Natural killer cell treated with Interleukin-12 subunit alpha and Interleukin-12 subunit beta and Interleukin-15 and Interleukin-18, amount 100 ng/mL, for 72 hours (primary cell): ENCODE measurements at places on chromosomes 1 and 21. TPM values are rescaled to one million over a fixed set of nuclear protein-coding genes. Genes with fewer than 3 reads are reported as not detected.

DNA sequence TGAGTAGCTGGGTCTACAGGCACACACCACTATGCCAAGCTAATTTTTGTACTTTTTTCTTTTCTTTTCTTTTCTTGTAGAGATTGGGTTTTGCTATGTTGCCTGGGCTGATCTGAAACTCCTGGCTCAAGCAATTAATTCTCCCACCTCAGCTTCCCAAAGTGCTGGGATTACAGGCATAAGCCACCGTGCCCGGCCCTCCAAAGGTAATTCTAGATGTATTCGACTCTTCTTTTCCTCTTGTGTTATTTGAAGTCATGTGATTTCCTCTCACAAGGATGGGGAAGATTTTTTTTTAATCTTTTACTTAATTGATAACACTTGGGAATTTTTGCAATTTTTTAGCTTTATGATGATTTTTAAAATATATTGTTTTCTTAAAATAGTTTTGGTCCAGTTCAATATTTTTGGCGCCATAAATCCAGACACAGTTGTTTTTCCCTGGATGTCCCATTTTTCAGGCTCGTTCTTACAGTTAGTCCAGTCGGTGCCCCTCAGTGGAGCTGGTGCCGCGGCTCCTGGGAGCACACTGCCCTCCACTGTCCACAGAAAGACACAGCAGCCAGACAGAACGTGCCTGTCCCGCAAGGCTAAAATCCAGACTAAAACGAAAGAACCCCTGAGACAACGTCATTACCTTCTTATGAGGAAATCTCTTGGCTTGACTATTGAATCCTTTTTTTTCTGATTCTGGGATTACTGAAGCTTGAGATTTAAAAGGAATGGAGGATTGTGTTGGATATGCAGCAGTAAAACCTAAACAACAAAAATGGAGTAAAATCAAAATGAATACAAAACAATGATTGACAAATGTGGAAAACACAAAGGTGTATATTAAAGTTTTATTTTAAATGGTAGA is 22.4 kb downstream of the STPG1 start:
- H3K4me3 ChIP-seq: peak overlapping the region; percentile 79
- DNase-seq: peak; percentile 72
- H3K27me3 ChIP-seq: peaks cover 30% of the 10 kb centered on the region
- H3K4me1 ChIP-seq: peaks cover 18% of the 10 kb centered on the region
- H3K27ac ChIP-seq: peak overlapping the region; percentile 77
- no peaks in the 10 kb centered on the region for H3K36me3 ChIP-seq

DNA sequence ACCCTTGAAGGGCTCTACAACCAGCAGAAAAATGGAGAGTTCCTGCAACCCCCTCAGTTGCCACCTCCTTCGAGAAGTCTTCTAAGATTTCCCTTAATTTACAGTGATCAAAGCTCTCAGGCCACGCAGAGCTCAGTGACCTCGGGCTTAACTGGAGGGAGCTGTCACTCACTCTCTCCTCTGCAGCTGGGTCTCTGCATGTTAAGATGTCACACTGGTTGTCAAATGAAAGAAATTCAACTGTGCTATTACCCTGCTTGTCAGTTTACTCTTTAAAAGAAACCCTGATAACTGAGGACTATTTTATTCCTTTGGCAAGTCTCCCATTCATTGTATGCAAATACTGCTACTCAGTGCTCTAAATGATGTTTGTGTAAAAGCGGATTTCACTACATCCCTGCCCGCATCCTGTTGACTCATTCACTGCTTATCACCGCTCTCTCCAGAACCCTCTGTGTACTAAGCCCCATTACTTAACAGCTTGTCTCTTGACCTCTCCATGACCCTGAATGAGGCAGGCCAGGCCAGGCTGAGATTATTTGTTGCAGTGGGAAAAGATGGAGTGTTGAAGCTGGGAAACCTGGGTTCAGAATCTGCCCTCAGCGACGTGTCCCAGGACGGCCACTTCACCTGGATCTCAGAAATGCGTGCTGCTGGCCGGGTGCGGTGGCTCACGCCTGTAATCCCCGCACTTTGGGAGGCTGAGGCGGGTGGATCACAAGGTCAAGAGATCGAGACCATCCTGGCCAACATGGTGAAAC is 13.7 kb downstream of the DHRS3 start:
- peak overlapping the region; percentile 83 for H3K4me3 ChIP-seq
- peaks cover 10% of the 10 kb centered on the region for H3K36me3 ChIP-seq
- peak overlapping the region; percentile 98 for H3K27ac ChIP-seq
- H3K4me1 ChIP-seq: peaks cover 68% of the 10 kb centered on the region
- peak; percentile 86 for DNase-seq

The TCHHL1 gene
- not detected for total RNA-seq

The SLC9A1 gene
- 25.3 TPM for total RNA-seq

- H3K27me3 ChIP-seq: peaks cover 15% of the 10 kb centered on the region
- H3K27ac ChIP-seq: no peak overlapping the region
Observed at GRCh38 chr1:24235921-24236788, 49.1 kb upstream of the IFNLR1 start.

DNA sequence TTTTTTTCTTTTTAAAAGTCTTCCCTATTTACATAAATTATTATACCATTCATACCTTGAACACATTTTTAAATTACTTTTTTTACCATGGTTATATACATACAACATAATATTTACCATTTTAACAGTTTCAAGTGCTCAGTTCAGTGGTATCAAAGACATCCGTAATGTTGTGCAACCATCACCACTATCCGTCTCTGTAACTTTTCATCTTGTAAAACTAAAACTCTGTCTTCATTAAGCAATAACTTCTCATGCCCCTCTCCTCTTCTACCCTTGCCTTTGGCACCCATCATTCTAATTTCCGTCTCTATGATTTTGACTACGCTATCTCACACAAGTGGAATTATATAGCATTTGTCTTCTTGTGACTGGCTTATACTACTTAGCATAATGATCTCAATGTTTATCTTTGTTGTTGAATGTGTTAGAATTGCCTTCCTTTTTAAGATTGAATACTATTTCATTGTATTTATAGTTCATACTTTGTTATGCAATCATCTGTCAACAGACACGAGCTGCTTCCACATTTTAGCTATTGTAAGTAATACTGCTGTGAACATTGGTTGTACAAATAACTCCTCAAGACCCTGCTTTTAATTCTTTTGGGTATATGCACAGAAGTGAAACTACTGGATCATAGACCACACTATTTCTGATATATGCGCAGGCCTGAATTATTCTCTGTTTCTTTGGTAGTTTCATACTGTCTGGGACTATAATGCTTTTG is 689.5 kb upstream of the NCAM2 start:
- H3K4me1 ChIP-seq: no peaks in the 10 kb centered on the region
- DNase-seq: no peak
- H3K4me3 ChIP-seq: no peak overlapping the region
- H3K27ac ChIP-seq: no peak overlapping the region

The TNFRSF25 gene
- 106 TPM for total RNA-seq

The C8B gene
- total RNA-seq: 0.40 TPM

GRCh38 chr1:197955486-197956394 is 38.6 kb downstream of the LHX9 start:
- no peak overlapping the region for H3K4me3 ChIP-seq
- H3K27me3 ChIP-seq: peaks cover 32% of the 10 kb centered on the region
- H3K27ac ChIP-seq: no peak overlapping the region
- peaks cover 7% of the 10 kb centered on the region for H3K36me3 ChIP-seq
- no peak for DNase-seq
- H3K4me1 ChIP-seq: peaks cover 15% of the 10 kb centered on the region

- no peaks in the 10 kb centered on the region for H3K4me1 ChIP-seq
- H3K4me3 ChIP-seq: no peak overlapping the region
- no peak overlapping the region for H3K27ac ChIP-seq
- H3K36me3 ChIP-seq: no peaks in the 10 kb centered on the region
- H3K27me3 ChIP-seq: peaks cover 25% of the 10 kb centered on the region
Observed at GRCh38 chr1:14242123-14242522, 356.4 kb upstream of the KAZN start.

DNA sequence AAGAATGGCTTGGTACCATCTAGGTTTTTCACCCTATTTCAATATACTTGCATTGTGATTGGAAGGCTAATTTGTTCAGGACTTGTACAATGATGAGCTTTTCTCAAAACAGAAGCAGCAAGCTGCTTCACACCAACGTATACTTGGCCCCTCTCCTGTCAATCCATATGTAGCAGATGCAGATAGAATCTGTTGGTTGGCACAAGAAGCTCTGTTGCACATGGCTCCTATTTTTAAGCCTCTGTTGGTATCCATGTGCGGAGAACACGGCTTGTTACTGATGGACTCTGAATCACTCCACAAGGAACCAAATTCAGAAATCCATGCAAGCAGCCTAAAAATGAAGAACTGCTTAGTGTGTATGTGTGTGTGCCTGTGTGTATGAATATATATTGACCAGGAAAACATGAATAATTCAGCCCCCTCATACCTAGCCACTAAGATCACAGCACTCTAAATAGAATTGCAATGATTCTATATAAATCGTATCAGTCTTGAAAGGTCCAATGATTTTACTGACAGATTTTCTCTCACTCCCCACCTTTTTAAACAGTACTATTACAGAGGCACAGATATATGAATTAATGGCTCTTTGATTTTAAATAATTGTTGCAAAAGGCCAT is 258.4 kb upstream of the DPYD start:
- no peak for DNase-seq
- H3K4me3 ChIP-seq: no peak overlapping the region
- H3K27ac ChIP-seq: no peak overlapping the region
- H3K36me3 ChIP-seq: no peaks in the 10 kb centered on the region

GRCh38 chr1:24285231-24285630 is 33.9 kb upstream of the GRHL3 start:
- no peaks in the 10 kb centered on the region for H3K4me1 ChIP-seq
- no peaks in the 10 kb centered on the region for H3K36me3 ChIP-seq
- peak; percentile 29 for DNase-seq
- H3K27ac ChIP-seq: no peak overlapping the region
- no peak overlapping the region for H3K4me3 ChIP-seq
- peaks cover 8% of the 10 kb centered on the region for H3K27me3 ChIP-seq

DNA sequence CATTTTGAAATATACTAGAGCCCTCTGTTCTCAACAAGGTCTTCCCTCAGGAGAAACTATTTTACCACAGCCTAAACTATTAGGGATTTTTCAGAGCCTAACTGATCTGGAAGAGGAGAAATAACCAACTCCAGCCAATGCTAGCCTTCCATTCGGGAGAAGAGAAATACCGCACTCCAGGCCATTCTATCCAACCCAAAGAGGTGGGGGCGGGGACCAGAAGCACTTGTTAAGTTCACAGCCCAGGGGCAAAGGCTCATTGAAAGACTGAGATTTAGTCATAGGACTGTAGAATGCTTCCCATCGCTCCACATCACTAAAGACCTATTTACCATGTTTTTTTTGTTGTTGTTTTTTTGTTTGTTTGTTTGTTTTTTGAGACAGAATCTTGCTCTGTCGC is 35.4 kb upstream of the SLFNL1 start:
- H3K27me3 ChIP-seq: no peaks in the 10 kb centered on the region
- no peak overlapping the region for H3K4me3 ChIP-seq
- no peak overlapping the region for H3K27ac ChIP-seq
- no peaks in the 10 kb centered on the region for H3K4me1 ChIP-seq

The SPRR2G gene
- not detected for total RNA-seq

DNA sequence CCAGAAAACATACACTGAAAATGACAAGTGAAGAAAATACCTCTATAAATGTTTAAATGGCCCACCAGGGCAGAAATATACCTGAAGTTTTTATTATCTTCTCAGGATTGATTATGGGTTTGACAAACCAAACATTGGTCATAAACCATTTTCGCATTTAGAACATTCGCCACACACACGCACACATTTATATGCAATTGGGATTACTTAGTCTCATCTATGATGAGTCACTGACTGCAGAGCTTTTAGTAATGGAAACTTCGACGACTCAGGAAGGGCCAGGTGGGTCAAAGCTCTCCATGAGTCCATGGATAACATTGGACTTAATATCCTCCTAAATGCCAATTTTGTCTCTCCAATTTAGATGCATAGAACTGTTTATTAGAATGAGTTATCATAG is 16.9 kb downstream of the NRDC start:
- H3K27ac ChIP-seq: no peak overlapping the region
- H3K4me3 ChIP-seq: no peak overlapping the region
- no peak for DNase-seq

GRCh38 chr1:4212796-4213195 is 312.7 kb upstream of the C1orf174 start:
- no peak overlapping the region for H3K27ac ChIP-seq
- no peaks in the 10 kb centered on the region for H3K4me1 ChIP-seq
- H3K36me3 ChIP-seq: no peaks in the 10 kb centered on the region
- no peak overlapping the region for H3K4me3 ChIP-seq
- no peak for DNase-seq

- H3K27ac ChIP-seq: peak overlapping the region; percentile 96
- H3K4me1 ChIP-seq: peaks cover 70% of the 10 kb centered on the region
- peak; percentile 68 for DNase-seq
- peak overlapping the region; percentile 91 for H3K4me3 ChIP-seq
Observed at GRCh38 chr1:244322791-244323521, 128.8 kb downstream of the ADSS2 start.

DNA sequence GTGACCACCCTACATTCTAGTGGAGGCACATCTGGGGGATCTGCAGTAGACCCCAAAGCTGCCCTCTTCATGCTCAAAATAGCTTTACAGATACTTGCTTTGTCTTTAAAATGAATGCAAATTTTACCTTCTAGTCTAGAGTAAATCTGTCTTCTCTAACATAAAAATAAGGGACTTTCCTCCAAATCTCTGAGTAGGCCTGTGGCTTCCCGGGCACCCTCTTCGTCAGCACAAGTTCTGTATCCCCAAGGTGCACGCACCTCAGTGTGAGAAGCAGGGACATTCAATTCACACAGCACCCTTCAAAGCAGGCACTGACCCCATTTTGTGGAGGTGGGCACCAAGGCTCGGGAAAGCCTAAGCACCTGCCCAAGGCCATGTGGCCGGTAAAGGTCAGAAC is 19.0 kb downstream of the MEF2D start:
- H3K27me3 ChIP-seq: no peaks in the 10 kb centered on the region
- peak overlapping the region; percentile 18 for H3K4me3 ChIP-seq
- H3K27ac ChIP-seq: peak overlapping the region; percentile 76
- H3K4me1 ChIP-seq: peaks cover 52% of the 10 kb centered on the region
- peaks cover 28% of the 10 kb centered on the region for H3K36me3 ChIP-seq

DNA sequence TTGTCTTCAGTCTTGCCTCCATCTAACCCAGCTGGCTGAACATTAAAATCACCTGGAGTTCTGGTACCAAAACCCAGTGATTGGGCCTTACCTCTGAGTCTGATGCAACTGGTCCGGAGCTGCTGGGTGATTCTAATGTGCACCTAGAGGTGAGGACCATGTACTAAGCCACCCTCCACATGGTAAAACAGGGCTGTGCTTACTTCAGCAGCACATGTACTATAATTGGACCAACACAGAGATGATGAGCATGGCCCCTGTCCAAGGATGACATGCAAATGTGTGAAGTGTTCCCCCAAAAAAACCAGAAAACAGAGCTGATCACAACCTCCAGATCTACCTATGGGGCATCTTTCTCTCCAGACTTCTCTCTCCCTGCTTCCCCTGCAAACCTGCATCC is 37.0 kb downstream of the ELK4 start:
- H3K27me3 ChIP-seq: no peaks in the 10 kb centered on the region
- H3K27ac ChIP-seq: no peak overlapping the region
- H3K4me3 ChIP-seq: no peak overlapping the region
- H3K4me1 ChIP-seq: peaks cover 14% of the 10 kb centered on the region
- no peak for DNase-seq

The SLC44A3 gene
- total RNA-seq: not detected

- peaks cover 12% of the 10 kb centered on the region for H3K27me3 ChIP-seq
- no peak overlapping the region for H3K27ac ChIP-seq
- no peak for DNase-seq
- no peaks in the 10 kb centered on the region for H3K4me1 ChIP-seq
- no peak overlapping the region for H3K4me3 ChIP-seq
Observed at GRCh38 chr1:115544131-115544530, 97.6 kb upstream of the VANGL1 start.
